ENCODE measurements at places on chromosomes 11 and 22. TPM values are rescaled to one million over a fixed set of nuclear protein-coding genes. Genes with fewer than 3 reads are reported as not detected.

CASP5 gene
- total RNA-seq, result not detected

APOBEC3B gene
- total RNA-seq, result 5.0 TPM

PRDM10 gene
- total RNA-seq, result 4.0 TPM

BTBD18 gene
- not detected for total RNA-seq

HTR3B gene
- total RNA-seq, result not detected

CHRDL2 gene
- total RNA-seq, result not detected

OR51M1 gene
- not detected for total RNA-seq

OSBPL5 gene
- 41.7 TPM for total RNA-seq

DRD4 gene
- total RNA-seq, result not detected

FGF4 gene
- total RNA-seq, result not detected

GATD1 gene
- total RNA-seq, result 21.5 TPM

OR4S1 gene
- total RNA-seq, result not detected

CRYBB3 gene
- not detected for total RNA-seq

LSP1 gene
- total RNA-seq, result 18.2 TPM

TNNI2 gene
- total RNA-seq, result not detected

MPPED1 gene
- total RNA-seq, result not detected

SLC1A2 gene
- 1.4 TPM for total RNA-seq

SLC25A22 gene
- total RNA-seq, result 10.7 TPM

FIBIN gene
- 56.8 TPM for total RNA-seq

NADSYN1 gene
- total RNA-seq, result 57.0 TPM

AIFM3 gene
- total RNA-seq, result 0.53 TPM

C11orf21 gene
- not detected for total RNA-seq

VSIG2 gene
- 0.13 TPM for total RNA-seq

ABTB2 gene
- 3.1 TPM for total RNA-seq

SLC35F2 gene
- 1.6 TPM for total RNA-seq

TPBGL gene
- not detected for total RNA-seq

OR10D3 gene
- not detected for total RNA-seq

C2CD2L gene
- total RNA-seq, result 3.7 TPM

GRM5 gene
- total RNA-seq, result 0.06 TPM

GRAMD1B gene
- 5.0 TPM for total RNA-seq

SORL1 gene
- total RNA-seq, result 2.0 TPM

All from aortic smooth muscle cell (primary cell).